ENCODE measurements at places on chromosomes 5 and 9.

GRCh38 chr5:113157886-113158285 lies 181.3 kb downstream of the DCP2 start:
- no peak for DNase-seq

DNA sequence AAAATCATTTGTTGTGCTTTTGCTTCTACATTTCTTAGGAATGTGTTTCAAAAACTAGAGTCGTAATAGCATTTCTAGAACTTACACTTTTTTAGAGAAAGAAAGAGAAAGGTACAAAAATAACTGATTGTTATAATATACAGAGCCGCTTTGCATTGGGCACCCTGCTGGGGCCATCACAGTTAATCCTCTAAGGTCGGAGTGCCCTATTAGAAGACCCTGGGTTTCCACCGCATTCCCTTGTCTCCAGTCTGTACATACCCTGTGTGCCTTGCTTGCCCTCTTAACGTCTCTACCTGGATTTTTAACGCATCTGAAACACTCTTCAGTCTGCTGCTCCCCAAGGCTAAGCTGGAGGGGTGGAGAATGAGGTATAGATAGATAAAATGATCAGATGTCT lies 1.3 kb downstream of the MARVELD2 start:
- no peak for DNase-seq

GRCh38 chr9:133581011-133581410 lies 28.2 kb downstream of the FAM163B start:
- no peak for DNase-seq

DNA sequence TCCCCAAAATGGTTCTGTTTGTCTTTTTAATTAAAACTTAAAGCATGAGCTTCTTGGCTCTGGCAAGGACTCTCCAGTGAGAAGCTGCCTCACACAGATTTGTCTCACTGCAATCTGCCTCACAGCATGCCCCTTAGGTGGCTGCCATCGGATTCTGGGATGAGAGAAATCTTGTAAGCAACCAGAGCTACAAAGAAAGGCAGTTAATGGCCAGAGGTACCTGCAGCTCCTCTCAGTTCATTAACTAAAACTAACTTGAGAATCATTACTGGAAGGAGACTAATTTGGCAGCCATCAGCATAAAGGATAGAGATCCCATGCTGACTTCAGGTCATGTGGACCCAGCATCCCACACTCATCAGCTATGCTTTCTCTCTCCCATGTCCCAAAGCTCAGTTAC lies 220.6 kb upstream of the DMAC1 start:
- no peak for DNase-seq

GRCh38 chr5:133744051-133744959 lies 132.0 kb upstream of the FSTL4 start:
- DNase-seq = no peak

- DNase-seq = no peak
These were observed 11.8 kb upstream of the GPR151 start for GRCh38 chr5:146527785-146528184.

DNA sequence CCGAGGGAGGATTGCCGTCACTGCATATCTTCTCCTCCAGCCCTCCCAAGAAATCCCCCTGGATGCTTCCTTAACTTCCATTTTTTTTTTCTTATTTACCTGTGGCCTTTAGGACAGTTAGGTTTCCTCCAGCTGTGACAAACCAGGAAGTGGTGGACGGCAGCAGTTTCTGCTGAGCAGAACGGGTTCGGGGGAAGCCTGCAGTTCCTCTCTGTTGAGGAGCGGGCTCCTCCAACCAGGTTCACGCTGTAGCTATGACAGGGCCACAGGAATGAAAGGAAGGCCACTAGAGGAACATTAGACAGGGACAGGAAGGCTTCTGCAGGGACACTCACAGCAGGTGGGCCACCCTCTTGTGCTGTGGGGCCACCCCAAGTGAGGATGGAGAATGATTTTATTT lies 76.7 kb upstream of the SYK start:
- no peak for DNase-seq

DNA sequence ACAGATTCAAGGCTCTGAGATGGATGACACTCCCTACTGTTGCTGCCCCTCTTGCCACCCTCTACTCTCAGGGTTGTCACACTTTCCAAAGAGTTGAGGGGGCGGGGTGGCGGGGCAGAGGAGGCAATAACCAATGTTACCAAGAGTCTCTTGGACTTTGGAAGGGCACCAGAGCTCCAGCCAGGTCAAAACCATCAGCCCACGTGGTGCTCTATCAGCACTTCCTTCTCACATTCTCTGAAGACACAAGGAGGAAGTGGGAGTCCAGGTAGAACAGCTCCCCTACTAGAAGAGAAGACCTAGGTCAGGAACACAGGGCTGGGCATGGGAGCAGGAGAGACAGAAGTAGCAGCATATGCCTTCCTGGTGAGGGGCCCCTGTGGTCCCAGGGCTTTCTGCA lies 33.0 kb upstream of the PIK3R1 start:
- no peak for DNase-seq

- DNase-seq = no peak
These were observed 329.2 kb downstream of the EFNA5 start for GRCh38 chr5:107341376-107342084.

DNA sequence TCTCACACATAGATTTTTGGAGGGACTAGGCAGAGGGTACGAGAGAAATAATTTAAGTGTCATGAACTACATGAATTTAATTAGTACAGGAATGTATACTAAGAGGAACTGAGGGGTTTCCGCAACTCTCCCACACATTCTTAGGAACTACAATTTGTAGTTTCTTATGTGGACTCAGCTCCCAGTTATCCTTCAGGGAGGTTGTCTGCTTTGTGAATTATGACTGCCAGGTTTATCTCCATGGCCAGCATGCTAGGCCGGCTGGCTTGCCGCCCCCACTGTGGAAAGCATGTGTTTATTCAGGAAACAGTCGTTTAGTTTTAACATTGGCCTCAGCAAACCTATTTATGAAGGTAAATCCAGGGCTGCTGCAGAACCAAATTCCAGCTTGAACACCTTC lies 415.0 kb downstream of the KCTD16 start:
- no peak for DNase-seq

GRCh38 chr5:169944115-169944514 lies 36.2 kb downstream of the INSYN2B start:
- DNase-seq = no peak

DNA sequence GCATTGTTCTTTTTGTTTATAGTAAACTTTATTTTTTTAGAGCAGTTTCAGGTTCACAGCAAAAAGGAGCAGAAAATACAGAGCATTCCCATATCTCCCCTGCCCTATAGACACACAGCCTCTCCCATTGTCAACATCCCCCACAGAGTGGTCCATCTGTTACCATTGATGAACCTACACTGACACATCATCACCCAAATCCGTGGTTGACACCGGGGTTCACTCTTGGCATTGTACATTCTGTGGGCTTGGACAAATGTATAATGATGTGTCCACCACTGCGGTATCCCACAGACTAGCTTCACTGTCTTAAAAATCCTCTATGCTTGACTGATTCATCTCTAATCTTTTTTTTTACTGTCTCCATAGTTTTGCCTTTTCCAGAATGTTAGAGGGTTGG lies 120.7 kb upstream of the SPATA31C2 start:
- DNase-seq = no peak

GRCh38 chr9:26833792-26834191 lies 58.8 kb downstream of the CAAP1 start:
- no peak for DNase-seq

DNA sequence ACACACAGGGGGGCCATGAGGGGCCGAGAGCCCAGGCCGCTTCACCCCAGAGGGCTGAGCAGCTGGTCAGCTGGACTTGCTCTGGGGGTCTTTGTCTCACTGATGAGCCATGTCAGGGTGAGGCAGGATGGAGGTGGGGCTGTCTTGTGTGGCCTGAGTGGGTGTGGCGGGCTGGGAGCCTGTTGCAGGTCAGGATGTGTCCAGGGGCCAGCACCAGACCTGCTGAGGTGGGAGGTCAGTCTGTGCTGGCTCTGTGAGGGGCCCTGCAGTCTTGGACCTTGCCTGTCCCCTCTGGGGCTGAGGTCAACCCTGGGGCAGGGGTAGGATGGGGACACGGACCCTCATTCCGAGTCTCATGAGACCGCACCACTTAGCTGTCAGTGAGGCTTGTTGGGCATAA lies 56.9 kb downstream of the RXRA start:
- no peak for DNase-seq

GRCh38 chr9:97411440-97411788 lies 482 bp upstream of the TDRD7 start:
- DNase-seq = no peak

GRCh38 chr5:132050661-132051552 lies 9.5 kb upstream of the IL3 start:
- no peak for DNase-seq

- DNase-seq = no peak
These were observed 96.6 kb downstream of the DPYSL3 start for GRCh38 chr5:147413266-147413665.

GRCh38 chr5:342501-343460 lies 21.3 kb downstream of the AHRR start:
- DNase-seq = no peak

DNA sequence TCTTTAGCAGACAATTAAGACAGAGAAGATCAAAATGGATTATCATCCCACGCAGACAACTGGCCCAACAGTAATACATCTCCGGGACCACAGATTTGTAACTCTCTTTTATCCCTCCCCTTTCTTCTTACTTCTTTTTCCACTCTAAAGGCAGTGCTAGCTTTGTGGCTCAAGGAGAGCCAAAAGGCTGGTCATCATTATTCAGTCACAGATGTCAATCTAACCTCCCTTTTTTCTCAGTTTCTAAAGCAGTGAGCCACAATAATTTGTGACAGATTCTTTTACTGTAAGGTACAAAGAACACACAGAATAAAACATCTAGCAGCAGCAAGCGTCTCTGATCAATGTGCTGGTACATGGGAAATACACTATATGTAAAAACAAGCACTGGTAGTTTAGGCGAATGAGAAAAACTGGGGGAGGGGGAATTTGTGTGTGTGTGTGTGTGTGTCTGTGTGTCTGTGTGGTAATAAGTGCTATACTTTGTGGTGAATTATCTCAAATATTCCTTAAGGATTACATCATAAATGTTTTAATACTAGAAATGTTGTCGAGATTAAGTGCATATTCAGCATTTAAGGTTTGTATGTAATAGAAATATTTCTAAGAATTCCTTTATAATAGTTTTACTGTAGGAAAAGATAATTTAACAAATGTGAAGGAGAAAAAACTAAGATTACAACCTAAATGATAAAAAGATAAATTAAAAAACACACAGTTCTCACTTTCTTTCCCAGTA lies 140.2 kb downstream of the DENND1A start:
- DNase-seq = no peak

GRCh38 chr5:140358738-140359310 lies 1.2 kb upstream of the SLC4A9 start:
- no peak for DNase-seq

DNA sequence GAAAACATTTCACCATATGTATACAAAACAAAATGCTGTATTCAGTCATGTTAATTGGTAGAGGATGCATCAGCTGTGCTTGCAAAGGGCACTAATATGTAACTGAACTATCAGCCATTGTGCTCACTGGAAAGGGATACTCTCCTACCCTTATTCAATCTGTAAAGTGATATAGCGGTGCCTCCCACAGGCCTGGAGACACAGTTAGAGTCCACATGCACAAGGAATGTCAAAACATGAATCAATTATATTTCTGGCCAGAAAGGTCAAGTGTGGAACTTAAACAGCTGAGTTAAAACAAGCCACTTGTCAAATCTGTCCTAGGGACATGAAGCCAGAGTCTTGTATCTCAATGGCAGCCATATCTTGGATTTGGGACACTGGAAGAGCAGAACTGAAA lies 71.2 kb upstream of the IZUMO3 start:
- DNase-seq = no peak

GRCh38 chr5:167786871-167787578 lies 504.4 kb upstream of the WWC1 start:
- DNase-seq = no peak

GRCh38 chr9:134833294-134833880 lies 47.2 kb upstream of the FCN2 start:
- no peak for DNase-seq

- peak; percentile 50 for DNase-seq
These were observed 7.7 kb upstream of the SKP1 start for GRCh38 chr5:134184155-134185135.

DNA sequence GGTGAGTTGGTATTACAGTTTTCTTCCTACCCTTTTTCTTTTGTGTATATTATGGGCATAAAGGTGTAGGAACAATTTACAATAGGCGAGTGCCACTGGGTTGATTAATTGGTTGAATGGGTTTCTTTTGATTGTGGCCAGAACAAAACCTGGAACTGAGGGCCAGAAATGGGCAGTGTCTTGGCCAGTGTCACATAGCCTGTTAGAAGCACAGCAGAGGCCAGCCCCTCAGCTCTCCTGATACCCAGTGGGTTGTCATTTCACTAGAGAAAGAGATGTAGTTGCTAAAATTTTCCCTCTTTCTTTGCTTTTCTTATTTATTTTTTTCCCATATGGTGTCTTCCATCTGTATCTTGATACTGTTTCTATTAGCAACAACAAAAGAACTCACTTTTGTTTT lies 38.8 kb upstream of the SEMA6A start:
- DNase-seq = no peak

- DNase-seq = no peak
These were observed 29.5 kb upstream of the SMU1 start for GRCh38 chr9:33105959-33106358.

GRCh38 chr9:100437860-100438805 lies 11.2 kb downstream of the MSANTD3 start:
- DNase-seq = peak; percentile 51

DNA sequence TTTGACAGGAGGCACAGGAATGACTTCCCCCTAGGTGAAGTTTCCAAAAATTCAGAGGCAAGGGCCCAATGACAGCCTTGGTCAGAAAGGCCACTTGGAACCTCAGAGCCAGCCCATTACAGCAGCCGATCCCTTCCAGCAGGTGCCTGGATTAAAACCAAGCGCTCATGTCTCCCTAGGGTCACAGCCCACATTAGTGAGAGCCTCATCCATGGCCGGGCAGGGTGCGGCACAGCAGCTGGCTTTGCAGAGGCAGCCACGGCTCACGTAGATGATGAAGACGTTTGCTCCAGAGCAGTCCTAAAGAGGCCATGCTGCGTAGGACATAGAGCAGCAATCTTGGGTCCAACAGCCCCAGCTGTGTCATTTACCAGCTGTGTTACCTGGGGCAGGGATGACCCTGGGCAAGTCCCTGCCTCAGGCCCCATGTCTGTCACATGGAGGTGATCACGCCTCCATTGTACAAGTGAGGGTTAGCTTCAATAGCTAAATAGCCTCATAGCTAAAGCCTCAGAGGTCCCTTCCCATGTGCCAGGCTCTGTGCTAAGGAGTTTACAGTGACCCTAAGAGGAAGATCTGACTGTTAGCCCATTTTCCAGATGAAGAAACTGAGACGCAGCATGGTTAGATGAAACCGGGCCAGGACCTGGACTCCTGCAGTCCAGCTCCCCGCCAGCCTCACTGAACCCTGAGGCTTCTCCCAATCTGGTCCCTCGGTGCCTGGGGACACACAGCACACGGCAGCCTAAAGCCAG lies 39.2 kb downstream of the NEK6 start:
- no peak for DNase-seq

GRCh38 chr5:17396247-17396646 lies 101.8 kb upstream of the TAF11L2 start:
- DNase-seq = no peak
